ENCODE measurements at places on chromosomes 12 and 14.
A peak's percentile ranks its signal among the peaks of the same experiment; 100 is the strongest.

DNA sequence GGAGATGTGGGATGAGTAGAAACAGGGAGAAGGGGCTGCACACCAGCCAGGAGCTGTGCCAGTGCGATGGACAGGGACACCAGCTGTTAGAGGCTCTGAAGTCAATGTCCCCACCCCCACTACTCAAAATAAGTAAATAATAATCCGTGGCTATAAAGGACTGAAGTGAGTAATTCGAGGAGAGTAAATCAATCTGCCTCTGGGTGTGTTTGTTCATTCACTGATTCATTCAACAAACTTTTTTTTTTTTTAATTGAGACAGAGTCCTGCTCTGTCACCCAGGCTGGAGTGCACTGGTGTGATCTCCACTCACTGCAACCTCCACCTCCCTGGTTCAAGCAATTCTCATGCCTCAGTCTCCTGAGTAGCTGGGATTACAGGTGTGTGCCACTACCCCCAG lies 363.6 kb downstream of the TMEM132D start:
- no peak for DNase-seq

DNA sequence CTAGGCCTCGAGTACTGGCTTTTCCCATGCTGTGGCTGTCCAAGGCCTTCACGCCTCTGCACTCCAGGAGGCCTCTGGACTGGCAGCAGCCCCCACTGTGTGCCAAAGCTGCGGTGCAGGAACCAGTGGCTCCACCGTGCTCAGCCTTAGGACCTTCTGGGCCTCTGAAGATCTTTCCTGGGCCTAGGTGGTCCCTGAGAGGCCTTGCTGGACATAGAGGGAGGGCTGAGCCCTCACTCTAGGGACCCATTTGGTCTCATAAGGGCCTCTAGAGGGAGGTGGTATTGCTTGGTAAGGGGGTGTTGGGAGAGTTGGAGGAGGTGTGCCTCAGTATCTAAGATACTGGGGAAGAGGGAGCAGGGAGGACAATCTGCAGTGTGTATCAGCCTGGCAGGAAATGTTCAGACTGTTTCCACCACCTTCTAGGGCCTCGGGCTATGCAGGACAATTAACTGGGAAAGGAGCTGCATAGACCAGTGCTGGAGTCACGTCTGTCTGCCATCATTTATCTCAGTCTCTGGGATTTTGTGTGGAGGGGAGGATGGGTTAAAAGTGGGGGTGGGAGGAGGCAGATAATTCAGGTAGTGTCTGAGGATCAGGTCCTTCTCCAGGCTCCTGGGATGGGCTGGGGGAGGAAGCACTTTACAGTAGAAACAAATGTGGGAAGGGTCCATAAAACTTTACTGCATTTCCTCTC lies 2.9 kb downstream of the HOXC5 start:
- no peak for DNase-seq

GRCh38 chr14:64777461-64777860 lies 73.2 kb downstream of the PLEKHG3 start:
- DNase-seq = no peak

GRCh38 chr12:132033627-132034026 lies 83.9 kb downstream of the EP400 start:
- no peak for DNase-seq

- no peak for DNase-seq
Measured at GRCh38 chr12:52007982-52008510, 1.3 kb downstream of the TAMALIN start.

GRCh38 chr12:554001-554285 lies 94.2 kb downstream of the B4GALNT3 start:
- no peak for DNase-seq

GRCh38 chr12:71766202-71766601 lies 11.5 kb downstream of the RAB21 start:
- DNase-seq = no peak

DNA sequence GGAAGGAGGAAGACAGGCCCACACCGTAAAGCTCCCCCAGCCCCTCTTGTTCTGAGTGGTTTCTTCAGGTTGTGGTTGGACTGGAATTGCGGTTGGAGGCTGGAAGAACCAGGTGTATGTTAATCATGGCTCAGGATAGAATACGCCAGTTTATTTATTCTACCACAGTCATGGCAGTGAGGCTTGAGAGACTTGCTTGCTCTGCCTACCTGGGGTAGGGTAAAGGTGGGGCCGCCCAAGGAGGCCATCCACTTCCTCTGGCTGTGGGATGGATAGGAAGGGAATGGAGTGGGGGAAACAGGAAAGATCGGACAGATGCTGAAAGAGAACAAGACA lies 8.1 kb downstream of the SHMT2 start:
- DNase-seq = no peak

DNA sequence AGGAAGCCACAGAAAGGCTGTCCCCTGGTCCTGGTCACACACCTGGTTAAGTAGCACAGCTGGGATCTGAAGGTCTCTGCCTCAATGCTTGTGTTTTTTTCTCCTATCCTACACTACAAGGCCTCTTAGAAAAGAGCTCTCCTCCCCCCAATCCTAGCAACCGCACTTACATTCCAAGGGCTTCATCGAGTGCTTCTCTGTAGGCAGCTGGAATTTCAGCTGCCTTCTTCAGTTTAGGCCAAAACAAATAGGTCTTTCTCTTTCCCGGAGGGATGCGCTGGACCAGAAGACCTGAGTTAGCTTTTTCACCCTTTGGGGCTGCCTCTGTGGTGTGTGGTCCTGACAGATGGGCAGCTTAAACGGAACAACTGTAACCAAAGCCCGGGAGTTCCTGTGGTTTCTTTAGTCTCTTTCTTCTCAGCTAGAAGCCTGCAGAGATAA lies 109.7 kb downstream of the GPATCH2L start:
- DNase-seq = peak; percentile 26

GRCh38 chr12:130555628-130556485 lies 160.2 kb downstream of the RIMBP2 start:
- no peak for DNase-seq

DNA sequence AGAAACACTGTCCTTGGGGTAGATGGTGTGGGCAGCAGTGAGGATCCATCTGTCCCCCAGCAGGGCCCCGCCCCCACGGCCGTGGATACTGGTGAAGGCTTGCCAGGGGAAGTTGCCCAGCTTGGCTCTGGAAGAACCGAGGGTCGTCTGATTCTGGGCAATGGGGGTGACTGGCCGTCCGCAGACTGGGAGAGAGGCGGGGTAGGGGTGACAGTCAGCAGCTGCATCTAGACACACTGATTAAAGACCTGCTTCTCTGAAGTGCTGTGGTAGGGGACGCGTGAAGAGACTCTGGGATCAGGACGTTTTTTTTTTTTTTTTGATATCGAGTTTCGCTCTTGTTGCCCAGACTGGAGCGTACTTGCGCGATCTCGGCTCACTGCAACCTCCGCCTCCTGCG lies 4.7 kb upstream of the C1R start:
- DNase-seq = no peak

DNA sequence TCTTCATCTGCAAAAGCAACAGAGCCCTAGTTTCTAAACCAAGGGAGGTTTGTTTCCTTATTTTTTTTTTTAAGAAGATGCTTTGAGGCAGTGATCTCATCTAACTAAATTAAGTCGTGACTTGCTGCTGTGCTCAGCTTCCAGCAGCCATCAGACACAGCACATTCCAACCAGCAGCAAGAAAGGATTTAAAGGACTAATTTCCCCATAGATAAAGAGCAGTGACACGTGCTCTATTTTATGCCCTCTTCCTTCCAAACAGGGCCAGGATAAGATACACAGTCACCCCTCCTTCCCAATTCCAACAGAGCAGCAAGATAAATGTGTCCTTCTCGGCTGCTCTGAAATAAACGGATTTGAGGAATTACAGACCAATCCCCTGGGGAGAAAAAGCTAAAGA lies 81.7 kb downstream of the PRKAB1 start:
- peak; percentile 14 for DNase-seq

GRCh38 chr12:21521541-21521940 lies 4.6 kb upstream of the SPX start:
- no peak for DNase-seq

DNA sequence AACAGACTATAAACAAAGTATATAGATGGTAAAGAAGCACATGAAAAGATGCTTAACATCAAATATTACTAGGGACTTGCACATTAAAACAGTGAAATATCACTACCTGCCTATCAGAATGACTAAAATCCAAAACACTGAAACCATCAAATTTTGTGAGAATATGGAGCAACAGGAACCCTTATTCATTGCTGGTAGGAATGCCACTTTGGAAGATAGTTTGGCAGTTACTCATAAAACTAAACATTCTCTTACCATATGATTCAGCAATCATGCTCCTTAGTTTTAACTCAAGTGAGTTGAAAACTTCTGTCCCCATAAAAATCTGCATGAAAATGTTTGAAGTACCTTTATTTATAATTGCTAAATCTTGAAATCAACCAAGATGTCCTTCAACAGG lies 297.6 kb downstream of the DAD1 start:
- DNase-seq = no peak

DNA sequence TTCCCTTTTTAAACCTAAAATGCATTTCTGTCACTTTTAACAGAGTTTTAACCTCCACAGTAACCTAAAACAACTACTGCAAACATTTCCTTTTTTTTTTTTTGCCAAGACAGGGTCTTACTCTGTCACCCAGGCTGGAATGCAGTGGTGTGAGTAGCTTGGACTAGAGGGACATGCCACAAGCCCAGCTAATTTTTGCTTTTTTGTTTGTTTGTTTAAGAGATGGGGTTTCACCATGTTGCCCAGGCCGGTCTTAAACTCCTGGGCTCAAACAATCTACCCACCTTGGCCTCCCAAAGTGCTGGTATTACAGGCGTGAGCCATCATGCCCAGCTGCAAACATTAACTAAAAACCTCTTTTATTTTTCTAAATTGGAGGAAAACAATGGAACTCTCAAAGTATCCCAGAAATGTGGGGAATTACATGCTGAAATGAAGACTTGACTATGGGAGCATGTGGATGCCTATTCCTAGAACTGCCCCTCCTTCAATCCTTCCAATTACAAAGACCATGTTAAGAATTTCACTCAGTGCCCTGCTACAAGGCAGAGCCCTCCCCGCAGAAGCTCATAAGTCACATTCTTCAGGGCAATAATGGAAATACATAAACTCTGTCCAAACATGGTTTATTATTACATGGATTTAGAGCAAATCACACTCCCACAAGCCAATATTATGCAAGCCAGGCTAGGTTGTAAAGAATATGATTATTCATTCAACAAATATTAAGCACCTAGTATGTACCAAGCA lies 66.9 kb downstream of the C12orf56 start:
- DNase-seq = peak; percentile 38

DNA sequence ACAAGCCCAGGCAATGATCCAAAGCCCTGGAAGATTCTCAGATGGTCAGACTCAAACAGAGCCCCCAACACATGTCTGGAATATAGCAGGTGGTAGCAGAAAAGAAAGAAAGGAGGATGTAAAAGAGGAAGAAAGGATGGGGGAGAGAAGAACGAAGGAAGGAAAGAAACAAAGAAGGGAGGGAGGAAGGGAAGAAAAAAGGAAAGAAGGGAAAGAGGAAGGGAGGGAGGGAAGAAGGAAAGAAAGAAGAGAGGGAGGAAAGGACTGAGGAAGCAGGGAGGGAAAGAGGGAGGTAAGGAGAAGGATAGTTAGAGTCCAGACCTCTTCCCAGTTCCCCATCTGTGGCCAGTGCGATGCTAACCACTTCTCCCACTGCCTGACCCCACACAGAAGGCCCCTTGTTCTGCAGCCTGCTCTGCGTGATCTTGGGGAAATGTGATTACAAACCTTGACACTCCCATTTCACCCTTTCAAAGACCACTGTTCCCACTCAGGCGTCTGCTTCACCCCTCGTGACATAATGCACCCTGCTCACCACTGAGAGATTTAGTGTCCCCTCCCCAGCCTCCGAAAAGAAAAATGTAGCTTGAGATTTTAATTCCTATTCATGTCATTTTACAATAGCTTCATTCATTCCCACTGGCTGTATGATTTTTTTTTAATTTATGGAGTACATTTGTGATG lies 357.9 kb downstream of the BCL11B start:
- DNase-seq = no peak

DNA sequence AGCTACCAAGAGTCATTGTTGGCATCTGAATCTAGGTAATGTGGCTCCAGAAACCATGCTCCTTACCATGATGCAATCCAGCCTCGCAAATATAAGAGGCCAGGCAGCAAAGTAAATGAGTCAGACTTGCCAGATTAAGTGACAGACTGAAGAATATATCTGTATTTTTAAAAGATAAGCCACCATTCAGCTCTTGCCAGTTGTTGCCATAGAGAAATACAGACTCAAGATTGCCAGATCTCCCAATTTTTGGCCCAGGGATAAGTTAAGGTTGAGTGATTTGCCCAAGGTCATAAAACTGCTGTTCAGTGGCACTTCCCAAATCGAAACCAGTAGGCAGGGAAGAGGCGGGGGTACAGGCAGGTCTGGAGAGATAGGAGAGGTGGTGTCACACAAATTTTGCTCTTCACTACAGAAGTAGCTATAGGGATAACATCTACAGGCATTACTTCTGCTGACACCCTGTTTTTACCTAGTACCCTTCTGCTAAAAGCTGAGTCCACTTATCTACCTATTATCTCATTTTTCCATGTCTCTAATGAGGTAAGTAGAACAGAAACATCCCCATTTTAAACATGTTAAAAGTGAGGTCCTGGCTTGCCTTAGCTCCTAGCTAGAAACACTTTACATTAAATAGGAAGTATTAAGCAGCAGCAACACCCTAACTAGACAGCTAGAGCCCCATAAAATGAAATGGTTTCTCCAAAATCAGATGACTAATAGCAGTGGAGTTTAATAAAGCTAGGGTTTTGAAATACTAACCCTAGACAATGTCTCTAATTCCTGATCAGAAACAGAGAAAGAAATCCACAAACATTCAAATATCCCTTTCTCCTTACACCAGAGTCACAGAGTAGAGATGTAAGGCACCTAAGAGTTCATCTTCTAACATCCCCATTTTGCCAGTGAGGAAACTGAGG lies 19.5 kb downstream of the DCAF5 start:
- peak; percentile 29 for DNase-seq

GRCh38 chr12:93361151-93361919 lies 16.4 kb upstream of the NUDT4 start:
- no peak for DNase-seq

GRCh38 chr12:109214131-109214530 lies 95.0 kb downstream of the FOXN4 start:
- no peak for DNase-seq

- no peak for DNase-seq
Measured at GRCh38 chr12:77392467-77393088, 327.2 kb upstream of the E2F7 start.

- no peak for DNase-seq
Measured at GRCh38 chr14:61140872-61141271, 140.3 kb downstream of the TMEM30B start.

GRCh38 chr12:109502332-109502731 lies 24.9 kb downstream of the UBE3B start:
- no peak for DNase-seq

GRCh38 chr12:51395283-51396230 lies 4.4 kb upstream of the GALNT6 start:
- DNase-seq = no peak

All from AG04449 (cell line).